Esophagus squamous epithelium (tissue), 5 donors: ENCODE measurements at places on chromosomes 2 and 18.

- no peak for DNase-seq
Measured at GRCh38 chr2:55010149-55010591, 40.1 kb downstream of the RTN4 start.

DNA sequence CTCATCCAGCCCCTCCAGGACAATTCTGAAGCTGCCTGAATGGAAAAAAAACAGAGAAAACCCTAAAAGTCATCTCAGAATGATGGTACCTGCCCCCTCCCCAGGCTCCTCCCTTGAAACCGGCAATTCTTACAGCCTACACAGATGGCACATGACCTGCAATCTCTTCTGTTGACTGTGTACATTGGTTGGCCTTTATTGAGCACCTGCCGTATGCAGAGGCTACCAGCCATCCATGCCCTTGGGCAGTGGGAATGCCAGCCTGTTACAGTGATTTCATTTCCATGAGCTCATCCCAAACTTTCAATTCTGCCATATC lies 57.1 kb downstream of the EMX1 start:
- DNase-seq: no peak

GRCh38 chr2:229852565-229852964 lies 69.2 kb downstream of the TRIP12 start:
- peak; percentile 2 for DNase-seq

DNA sequence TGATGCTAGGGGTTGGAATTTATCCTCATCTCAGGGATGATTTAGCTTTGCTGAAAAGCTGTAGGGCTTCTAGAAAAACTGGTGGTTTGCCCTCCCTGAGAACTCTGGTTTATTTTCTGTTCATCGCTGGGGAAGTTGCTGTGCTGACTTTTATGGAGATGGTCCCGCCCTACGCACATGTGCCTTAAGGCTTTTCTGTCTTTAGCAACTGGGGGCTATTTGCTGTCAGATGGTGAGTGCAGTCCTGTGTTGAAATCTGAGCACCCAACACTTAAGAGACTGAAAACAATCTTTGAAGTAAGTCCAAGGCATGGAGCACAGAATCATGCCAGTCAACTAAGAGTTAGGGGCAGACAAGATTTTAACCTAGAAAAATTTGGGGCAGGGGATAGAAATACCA lies 2148.4 kb upstream of the CELF4 start:
- no peak for DNase-seq

DNA sequence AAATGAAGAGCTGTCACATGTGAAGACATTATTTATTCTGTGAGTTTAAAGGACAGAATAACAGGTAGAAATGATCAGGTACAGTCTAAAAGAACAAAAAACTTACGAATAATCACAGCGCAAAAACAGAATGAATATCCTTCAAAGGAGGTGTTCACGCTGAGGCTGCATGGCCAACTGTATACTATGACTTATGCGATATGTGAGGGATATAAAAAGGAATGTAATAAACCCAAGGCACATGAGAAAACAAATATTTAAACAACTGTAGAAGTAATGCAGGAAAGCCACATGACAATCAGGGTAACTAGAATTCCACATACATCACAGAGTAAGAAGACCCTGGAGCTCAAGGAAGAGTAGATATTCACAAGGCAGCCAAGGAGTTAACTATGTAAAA lies 81.3 kb downstream of the RTTN start:
- DNase-seq: no peak

DNA sequence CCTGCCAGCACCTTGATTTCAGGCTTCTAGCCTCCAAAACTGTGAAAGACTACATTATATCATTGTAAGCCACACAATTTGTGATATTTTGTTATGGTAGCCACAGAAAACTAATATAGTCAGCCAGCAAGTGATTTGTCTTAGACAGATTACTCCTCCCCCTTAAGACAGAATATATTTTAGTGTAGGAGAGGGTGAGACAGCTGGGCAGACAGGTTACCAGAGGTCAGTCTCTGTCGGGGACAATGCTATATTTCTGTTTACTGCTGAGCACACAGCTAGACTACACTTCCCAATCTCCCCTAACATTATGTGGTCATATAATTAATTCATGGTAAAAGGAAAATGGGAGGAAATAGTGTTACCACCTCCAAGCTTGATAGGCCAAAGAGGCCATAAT lies 185.8 kb upstream of the PIK3C3 start:
- DNase-seq: no peak
